ENCODE measurements at places on chromosomes 3 and 15.

- DNase-seq = no peak
Measured at GRCh38 chr3:198022604-198023003, 62.6 kb downstream of the LMLN start.

GRCh38 chr3:16813336-16813735 is 71.4 kb upstream of the PLCL2 start:
- DNase-seq = no peak

- DNase-seq = no peak
Measured at GRCh38 chr3:22495791-22496190, 707.3 kb upstream of the UBE2E2 start.

- no peak for DNase-seq
Measured at GRCh38 chr15:31453558-31454318, 127.1 kb downstream of the KLF13 start.

DNA sequence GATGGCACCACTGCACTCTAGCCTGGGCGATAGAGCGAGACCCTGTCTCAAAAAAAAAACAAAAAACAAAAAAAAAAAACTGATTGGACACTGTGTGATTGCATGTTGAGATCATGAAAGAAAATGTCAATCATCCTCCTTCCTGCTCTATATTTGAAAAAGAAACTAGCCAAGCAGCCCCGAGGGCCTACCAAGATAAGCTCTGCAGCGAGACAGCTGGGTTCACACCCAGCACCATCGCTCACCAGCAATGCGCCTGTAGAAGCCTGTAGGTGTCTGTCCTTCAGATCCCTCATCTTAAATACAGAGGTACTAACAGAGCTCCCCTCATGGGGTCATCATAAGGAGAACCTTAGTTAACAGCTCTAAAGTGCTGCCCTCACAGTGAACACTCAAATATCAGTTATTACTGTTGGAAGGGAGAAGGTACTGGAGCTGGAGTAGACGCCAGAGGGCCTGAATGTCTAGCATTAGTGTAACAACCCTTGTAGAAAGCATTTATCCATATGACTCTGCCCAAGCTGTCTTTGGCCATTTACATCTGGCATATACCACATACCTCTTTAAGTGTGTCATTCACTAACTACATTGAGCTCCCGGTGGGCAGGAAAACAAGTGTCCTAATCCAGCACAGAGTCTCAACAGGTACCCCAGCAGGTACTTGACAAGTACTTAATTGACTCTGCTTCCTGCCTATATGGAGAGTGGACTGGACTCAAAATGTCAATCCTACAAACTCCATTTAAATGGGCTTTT is 22.9 kb downstream of the MYLK start:
- DNase-seq = no peak

DNA sequence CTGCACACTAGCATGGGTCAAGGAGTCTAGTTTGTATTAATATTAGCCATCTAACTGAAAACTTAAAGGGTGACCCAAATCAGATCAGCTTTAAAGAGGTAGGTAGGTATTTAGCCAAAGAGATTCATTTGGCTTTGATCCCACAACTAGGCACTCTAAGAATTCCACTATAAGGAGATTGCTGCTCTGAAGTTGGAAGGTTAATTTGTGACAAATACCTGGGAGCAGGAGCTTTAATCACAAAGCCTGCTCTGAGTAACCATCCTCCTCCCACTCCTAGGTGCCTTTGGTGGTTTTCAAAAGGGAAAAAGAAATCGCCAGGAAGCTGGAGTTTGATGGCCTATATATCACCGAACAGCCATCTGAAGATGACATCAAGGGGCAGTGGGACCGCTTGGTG is 120.3 kb upstream of the CHRM5 start:
- DNase-seq = no peak

- no peak for DNase-seq
Measured at GRCh38 chr3:153456833-153457545, 295.0 kb downstream of the RAP2B start.

- DNase-seq = no peak
Measured at GRCh38 chr15:56320316-56320715, 44.9 kb upstream of the TEX9 start.

DNA sequence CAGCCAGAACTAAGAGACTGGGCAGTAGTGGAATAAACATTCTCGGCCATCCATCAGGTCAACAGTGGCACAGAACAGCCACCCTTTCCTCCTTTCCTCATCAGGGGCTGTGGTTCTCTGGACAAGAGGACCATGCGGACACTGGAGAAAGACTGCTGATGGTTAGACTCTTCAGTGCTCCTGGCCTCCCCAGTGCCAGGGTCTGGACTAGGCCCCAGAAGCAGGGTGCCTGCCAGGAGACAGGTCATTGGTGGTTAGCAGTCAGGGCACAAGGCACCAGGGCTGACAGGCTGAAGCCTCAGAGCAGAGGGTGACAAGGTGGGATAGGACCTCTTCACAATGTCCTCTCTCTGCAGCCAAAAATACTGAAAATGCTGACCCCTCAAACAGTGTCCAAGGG is 30.1 kb downstream of the POC1A start:
- no peak for DNase-seq

GRCh38 chr15:34124651-34125050 is 22.8 kb downstream of the PGBD4 start:
- no peak for DNase-seq

DNA sequence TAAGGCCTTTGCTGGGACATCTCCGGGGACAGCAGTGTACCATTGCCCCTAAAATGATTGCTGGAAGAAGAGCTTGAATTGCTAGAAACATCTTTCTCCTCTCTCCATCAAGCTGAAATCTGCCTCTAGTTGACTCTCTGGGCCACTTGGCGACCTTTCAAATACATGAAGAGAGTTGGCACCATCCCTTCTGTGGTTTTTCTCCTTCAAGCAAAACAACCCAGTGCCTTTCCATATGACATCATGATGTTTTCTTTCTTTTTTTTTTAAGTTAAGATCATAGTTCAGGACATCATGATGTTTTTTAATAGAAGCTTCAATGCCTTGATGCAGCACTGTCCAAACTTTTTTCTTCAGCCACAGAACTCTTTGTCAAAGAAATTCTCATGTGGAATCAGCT is 144.0 kb upstream of the PTPRG start:
- no peak for DNase-seq

GRCh38 chr15:70512772-70513362 is 250.5 kb downstream of the UACA start:
- DNase-seq = peak; percentile 66

DNA sequence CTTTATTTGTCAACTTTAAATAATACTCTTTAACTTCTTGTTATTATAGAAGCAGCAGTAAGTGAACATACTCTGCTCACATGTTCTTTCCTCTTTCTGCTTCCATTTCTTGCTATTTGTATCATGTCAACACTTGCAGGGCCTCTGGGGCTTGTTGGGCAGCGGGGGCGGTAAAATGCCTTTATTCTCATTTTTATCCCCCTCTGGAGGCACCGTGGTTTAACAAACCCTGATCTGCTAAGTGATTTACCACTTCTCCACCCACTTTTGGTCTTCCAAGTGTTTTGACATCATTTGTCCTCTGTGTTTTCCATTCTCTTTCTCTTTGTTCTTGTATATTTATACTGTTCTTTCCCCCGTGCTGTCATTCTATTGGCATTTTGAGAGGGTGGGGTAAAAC is 33.9 kb downstream of the SCN10A start:
- no peak for DNase-seq

DNA sequence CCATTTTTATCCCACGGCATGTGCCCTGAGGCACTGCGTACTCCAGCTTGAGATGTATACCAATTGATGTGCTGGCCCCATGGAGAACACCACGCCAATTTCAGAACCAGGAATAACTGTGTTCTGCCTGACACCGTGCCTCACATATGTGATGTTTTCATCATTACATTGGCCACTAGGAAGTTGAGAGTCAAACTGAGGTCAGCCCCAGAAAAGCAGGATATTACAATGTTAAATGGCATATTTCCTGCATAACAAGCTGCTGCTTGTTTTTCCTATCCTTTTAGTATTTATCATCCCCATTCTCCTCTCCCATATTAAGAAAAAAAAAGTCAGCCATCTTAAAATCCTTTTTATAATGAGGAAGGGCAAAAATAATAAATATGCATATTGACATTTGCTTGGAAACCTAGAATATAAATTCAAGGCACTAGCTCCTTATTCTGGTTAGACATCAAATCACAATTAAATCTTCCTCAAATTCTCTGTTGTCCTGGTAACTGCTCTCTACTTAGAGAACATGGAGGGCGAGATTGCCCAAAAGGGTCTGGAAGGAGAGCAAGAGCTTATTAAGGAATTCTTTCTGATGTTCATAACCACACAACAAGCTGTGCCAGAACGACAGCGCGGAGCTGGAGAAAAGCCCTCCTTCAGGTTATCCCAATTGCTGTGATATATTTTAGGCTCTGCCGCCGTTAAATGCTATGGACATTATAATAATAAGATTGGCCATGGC is 112.6 kb downstream of the UACA start:
- DNase-seq = no peak

GRCh38 chr3:12574661-12575060 is 17.8 kb downstream of the MKRN2 start:
- no peak for DNase-seq

- no peak for DNase-seq
Measured at GRCh38 chr3:150469031-150469930, 61.2 kb downstream of the TSC22D2 start.

DNA sequence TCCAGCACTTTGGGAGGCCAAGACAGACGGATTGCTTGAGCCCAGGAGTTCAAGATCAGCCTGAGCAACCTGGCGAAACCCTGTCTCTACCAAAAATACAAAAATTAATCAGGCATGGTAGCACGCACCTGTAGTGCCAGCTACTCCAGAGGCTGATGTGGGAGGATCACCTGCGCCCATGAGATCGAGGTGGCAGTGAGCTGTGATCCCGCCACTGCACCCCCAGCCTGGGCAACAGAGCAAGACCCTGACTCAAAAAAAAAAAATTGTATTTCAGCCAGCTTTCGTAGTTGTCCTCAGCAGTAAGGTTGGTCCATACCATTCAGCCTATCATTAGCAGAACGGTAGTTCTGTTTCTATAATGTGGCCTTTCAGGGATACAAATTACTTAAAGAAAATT is 66.6 kb upstream of the FURIN start:
- no peak for DNase-seq

DNA sequence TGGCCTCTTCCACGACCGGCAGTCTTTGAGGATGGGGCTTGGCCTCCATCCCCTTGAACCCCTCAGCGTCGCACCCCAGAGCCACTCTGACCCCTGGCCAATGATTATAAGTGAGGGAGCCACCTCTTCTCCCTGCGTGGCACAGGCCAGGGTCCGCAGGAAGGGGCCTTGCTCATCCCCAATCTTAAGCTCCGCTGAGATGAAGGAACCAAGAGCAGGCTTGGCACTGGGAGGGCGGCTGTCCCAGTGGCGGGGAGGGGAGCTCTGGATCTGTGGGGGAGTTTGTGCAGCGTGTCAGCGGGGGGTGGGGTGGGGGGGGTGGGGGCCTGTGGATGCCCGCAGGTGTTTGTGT is 13.8 kb upstream of the ADPGK start:
- no peak for DNase-seq

GRCh38 chr3:139561959-139562676 is 22.6 kb upstream of the RBP1 start:
- no peak for DNase-seq

GRCh38 chr3:177469216-177469615 is 271.9 kb upstream of the TBL1XR1 start:
- no peak for DNase-seq

DNA sequence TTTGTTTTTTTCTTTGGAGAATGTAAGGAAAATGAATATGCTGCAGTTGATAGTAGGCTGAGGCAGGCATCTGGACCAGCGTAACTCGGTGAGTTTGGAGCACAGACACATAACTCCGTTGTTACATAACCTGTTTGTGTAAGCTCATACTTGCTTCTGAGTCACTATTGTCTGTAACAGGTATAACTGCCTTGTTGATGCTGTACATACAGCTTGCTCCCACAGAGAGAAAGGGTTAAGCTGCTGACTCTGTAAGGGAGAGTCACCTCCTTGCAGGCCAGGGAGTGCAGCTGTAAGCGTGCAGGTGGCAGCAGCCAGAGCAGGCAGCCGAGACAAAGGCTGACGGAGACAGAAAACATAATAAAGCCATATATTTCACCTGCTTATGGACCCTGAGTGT is 20.4 kb downstream of the RETNLB start:
- no peak for DNase-seq

GRCh38 chr3:160477750-160478149 is 28.2 kb upstream of the TRIM59 start:
- no peak for DNase-seq

DNA sequence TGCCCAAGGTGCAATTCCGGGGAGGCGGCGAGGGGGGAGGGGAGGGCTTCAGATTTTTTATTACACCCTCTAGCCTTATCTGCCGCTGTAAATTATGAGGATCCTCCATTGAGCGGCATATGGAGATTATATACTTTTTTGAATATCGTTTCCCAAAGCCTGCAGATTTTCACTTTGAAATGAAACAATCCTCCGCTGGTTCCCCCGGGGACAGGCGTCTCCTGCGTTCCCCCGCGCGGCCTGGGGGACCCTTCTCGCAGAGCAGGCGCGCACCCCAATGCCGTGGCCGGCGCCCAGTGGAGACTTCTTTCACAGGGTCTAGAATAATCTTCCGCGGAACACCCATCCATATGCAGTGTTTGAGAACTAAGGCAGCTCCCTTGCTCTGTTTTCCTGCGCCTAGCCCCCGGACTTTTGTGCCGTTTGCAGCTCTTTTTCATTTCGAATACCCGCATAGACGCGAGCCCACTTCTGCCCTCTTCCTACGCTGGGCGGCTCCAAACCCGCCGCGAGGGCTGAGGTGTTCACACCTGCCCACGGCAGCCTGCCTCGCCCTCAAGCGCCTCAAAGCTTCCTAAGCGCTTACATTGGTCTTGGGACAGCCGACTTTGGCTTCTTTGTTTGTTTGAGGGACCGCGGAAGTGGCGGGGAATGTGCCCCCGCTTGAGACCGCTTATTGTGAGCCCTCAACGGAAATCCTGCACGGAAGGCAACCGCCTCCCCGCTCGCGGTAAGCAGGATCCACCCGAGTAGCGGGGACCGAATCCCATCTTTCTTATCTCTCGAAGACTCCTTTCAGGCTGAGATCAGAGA is 7.5 kb downstream of the SOX14 start:
- DNase-seq = no peak

GRCh38 chr15:65399997-65400396 is 22.2 kb upstream of the IGDCC3 start:
- no peak for DNase-seq

DNA sequence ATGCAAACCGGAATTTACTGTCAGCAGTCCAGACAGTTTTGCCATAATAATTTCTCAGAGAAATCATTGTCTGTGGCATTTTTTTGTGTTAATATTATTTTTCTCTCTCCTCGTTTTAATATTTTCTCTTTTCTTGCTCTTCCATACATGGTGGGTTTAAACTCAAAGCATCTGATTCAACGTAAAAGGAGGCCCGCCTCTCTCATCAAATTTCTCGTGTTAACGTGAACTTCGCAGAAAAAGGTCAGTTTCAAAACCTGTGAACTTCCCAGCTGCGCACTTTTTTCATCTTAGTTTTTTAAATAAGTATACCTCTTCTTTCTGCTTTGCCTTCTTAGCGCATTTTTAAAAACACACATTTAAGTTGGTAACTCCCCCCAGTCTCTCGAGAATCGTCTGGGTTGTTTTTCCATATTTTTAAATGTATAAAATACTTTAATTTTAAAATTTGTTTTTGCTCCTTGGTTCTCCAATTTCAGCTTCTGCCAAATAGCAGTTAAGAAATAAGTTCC is 9.1 kb downstream of the SHOX2 start:
- DNase-seq = no peak

- DNase-seq = no peak
Measured at GRCh38 chr3:160566499-160566898, 1.1 kb upstream of the KPNA4 start.

All from CD4-positive, alpha-beta T cell treated with Interleukin-4 for 1 hour (primary cell).